ENCODE measurements at places on chromosomes 3 and 15. TPM values are rescaled to one million over a fixed set of nuclear protein-coding genes. Genes with fewer than 3 reads are reported as not detected.

GRCh38 chr3:158339638-158340037 is 229.7 kb downstream of the RSRC1 start:
- DNase-seq: no peak

- DNase-seq: no peak
Measured at GRCh38 chr3:170487031-170487430, 68.4 kb downstream of the CLDN11 start.

GRCh38 chr15:47415539-47415971 is 301.8 kb upstream of the SEMA6D start:
- DNase-seq: no peak

DNA sequence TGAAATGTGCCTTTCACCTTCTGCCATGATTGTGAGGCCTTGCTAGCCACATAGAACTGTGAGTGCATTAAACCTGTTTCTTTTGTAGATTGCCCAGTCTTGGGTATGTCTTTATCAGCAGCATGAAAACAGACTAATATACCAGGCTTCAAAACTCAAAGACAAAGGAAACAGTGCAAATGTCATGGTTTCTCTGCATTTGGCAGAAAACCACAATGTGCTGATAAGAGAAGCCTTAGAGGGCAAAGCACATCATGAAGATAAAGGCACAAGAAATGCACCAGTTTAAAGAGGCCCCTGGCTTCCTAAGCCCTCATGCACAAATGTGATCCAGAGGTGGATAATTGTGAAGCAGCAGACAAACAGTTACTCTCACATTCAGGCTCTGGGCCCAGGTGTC is 259.2 kb downstream of the CPNE4 start:
- DNase-seq: no peak

GRCh38 chr15:98582900-98583554 is 65.3 kb upstream of the IGF1R start:
- no peak for DNase-seq

- DNase-seq: peak; percentile 22
Measured at GRCh38 chr15:26873846-26874245, 7.0 kb downstream of the GABRA5 start.

The MAGEF1 gene
- 20.1 TPM for total RNA-seq

DNA sequence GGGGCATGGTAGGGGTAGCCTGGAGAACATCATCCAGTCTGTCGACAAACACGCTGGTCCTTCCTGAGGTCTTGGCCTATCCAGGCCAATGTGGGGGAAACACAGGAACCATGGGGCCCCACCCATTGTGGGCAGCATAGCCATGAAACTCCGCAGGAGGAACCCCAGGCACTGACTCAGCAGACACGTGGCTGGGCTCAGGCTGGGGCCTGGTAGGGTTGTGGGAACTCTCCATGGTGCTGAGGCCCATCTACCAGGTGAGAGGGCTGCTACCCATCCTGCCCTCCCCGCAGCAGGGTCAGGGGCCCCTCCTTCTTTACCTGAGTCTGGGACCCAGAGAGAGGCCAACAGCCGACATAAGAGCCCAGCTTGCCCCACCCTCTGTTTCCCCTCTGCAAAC is 22.6 kb upstream of the CACNA2D2 start:
- DNase-seq: peak; percentile 46

DNA sequence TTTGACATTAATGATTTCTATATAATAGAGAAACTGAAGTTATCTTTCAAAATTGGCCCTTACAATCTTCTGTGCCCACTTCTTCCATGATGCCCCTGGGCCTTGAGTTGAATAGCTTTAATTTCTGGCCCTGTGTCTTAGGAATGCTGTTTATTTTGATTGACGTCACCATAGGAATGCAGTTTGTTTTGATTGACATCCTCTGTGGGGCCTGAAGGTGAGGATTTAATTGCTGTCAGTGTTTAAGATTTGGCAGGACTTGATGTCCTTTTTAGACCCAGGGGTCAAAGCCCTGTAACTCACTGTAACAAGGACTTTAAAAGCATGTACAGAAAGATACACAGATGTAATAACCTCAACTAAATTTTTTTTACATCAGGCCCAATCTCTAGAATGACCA is 83.3 kb downstream of the GLDN start:
- DNase-seq: no peak

Data from fibroblast of the aortic adventitia (primary cell).